ENCODE measurements at places on chromosomes 7 and 10.

GRCh38 chr7:75758491-75758890 lies 13.5 kb downstream of the CCL26 start:
- no peak for DNase-seq

DNA sequence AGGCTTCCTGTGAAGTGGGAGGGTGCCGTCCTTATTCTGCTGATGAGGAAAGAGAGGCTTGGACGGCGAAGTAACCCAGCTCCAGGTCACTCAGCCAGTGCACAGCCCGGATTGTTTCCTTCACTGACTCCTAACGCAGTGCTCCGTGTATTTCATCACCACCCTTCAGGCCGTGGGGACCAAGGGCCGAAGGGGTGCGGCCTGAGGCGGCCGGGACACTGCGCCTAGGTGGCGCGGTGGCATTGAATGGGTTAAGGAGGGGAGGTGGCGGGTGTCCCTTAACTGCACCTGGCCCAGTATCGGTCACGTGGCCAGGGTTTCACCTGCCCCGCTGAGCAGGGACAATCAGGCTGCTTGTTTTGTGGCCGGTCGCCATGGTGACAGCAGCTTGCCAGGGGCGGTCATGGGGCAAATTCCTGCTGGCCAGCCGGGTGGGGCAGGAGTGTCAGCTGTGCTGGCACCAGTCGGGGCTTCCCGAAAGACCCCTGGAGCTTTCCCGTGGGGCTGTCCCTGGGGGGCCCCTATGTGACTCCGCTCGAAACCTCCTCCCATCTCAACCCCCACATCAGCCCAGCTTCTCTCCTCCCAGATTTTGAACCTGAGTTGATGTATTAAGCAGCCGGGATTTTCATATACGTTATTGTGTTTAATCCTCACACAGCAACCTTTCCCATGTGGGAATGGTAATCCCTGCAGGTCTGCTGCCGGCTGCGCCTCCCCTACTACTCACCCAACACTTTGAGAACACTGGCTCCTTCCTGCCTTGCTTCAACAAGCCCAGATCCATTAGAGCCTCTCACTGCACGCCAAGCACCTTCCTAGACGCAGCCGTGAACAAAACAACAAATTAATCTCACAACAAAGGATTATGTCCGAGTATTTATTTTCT lies 4.4 kb upstream of the ABHD11 start:
- no peak for DNase-seq

DNA sequence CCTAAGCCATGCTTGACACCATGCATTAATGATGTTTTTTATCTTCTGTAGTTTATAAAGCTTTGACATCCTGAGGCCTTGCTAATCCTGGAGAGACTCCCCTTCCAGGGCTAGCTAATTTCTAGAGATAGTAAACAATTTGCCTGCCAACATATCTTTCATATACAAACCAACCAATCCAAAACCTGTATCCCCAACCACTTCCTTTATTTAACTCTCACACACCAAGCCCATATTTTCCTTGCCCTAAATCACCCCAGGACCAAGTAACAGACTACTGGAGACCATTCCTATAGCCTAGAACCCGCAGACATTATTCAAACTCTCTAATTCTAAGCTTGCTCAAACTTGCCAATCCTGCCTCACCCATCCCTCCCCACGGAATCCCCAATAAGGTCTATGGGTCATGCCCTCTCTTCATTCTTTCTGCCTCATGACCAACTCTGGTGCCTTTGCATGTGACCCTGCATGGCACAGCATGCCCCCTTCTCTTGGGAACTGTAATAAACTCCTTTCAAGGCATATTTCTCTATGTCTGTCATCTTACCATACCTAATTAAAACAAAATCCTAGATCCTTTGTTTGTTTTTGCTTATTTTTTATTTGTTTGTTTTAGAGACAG lies 116.6 kb upstream of the CACUL1 start:
- no peak for DNase-seq

- DNase-seq, result no peak
These were observed 7.3 kb downstream of the LRRN3 start for GRCh38 chr7:111098011-111098925.

DNA sequence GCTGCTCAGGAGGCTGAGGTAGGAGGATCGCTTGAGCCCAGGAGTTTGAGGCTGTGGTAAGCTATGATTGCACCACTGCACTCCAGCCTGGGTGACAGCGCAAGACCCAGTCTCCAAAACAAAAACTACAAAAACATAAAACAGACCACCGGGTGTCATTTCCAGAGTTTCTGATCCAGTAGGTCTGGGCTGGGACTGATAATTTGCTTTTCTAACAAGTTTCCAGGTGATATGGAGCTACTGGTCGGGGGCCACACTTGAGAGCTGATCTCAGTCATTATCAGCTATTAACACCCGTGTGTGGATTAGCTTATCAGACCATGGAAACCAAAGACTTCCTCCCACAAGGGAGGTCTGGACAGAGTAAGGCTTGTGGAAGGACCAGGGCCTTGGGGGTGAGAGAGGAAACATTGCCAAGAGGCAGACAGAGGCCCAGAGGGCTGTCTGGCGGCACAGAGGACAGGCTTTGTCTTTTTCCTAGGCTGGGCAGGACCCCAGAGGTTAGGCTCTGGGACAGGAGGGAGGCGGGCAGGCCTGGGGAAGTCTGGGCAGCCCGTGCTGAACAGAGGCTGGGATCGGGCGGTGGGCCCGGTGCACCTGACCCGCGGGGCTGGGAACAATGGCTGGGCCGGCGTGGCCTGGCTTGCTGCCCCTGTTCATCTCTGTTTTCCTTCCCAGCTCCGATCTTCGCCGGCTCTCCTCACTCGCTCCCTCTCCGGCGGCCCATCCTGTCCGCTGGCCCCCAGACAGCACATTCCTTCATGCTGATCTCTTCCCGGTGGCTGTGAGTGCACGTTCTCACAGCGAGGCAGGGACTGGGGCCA lies 25.2 kb downstream of the TMEM270 start:
- DNase-seq, result no peak

All from stimulated activated CD4-positive, alpha-beta T cell treated with anti-CD3 and anti-CD28 coated beads, Interleukin-1b, Interleukin-23, amount 100 ng/mL, for 24 hours (primary cell).